ENCODE measurements at places on chromosomes 4 and X.

DNA sequence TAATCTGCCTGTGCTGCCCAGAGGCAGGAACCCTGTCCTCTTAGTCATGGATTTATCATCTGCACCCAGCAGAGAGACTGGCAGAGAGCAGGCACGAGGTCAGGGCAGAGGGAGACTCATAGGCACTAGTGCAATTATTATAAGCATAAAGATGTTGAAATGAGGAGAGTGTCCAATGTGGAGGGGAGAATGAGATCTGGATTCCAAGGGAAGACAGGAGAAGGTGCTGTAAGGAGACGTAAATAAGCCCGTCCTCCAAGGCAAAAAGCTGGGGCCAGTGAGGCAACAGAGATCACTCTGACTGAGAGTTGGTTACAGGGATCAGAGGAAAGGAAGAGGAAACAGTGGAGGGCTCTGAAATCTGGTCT lies 406.2 kb downstream of the MAPK10 start:
- DNase-seq: no peak

- DNase-seq: no peak
Measured at GRCh38 chr4:87055311-87055710, 120.5 kb downstream of the AFF1 start.

DNA sequence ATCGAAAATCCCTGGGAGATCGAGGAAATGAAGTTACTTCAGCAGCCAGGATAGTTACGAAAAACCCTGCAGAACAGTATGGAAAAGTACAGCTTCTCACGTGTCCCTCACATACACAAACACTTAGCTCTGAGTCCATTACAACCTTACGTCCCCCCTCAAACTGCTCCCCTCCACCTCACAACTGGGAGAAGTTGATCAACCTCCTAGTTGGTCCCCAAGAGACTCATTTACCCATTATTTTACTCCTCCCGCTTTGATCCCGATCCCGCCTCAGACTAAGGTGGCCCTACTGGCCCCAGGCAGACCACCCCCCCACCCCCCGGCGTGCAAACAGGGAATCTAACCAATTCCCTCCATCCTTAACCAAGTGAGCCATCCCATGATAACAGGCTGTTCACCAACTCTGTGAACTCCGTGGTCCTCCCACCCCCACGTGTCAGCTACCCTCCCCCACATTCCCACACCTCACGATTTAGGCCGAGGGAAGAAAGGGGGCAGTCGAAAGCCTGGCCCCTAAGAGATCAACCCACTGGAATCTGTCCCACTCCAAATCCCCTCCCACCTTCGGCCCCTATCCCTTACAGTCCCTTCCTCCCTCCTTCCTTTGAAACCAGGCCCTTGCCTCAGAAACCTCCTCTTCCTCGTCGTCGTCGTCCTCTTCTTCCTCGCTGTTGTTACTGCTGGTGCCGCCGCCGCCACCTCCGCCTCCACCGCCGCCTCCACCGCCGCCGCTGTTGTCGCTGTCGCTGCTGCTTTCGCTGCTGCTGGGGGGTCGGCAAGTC lies 755 bp downstream of the ANKRD17 start:
- no peak for DNase-seq

DNA sequence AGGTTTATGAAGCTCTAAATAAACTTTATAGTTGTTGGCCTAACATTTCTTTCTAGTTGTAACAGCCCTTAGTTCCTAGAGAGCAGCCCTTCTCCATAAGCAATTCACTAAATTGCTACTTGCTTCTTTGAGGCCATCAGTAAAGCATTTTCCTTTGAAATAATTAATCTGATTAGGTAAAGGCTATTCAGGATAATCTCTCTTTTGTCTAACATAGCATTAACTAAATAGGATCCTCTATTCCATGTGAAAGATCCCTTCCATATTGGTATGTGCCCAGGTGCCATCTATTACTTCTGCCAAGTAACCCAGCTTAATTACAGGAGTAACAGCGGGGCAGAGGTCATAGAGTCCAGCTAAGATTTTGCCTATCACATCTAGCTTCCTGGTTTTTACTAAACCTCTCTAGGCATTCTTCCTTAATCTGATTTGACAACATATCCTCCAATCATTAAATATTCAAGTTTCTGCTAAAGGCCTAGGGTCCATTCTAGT lies 1408.0 kb downstream of the PCDH18 start:
- DNase-seq: no peak

GRCh38 chrX:132169554-132169953 lies 41.7 kb upstream of the FRMD7 start:
- no peak for DNase-seq

DNA sequence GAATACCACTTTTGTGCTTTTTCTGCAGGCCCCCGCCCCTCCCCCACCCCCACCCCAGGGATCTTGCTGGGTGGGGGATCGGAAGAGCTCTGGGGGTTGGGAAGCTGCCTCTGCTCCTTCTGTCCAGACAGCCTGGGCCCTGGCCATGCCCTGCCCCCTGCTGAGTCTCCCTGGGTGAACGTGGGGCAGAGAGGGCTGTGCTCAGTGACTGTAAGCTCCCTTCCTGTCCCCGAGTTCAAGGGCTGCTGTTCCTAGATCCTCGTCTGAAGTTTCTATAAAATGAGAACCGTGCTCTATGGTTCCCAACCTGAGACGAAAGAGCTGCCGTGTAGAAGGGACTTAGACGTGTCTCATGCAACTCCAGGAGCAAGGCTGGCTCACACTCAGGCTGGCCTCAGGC lies 105.0 kb downstream of the SORCS2 start:
- DNase-seq: no peak

DNA sequence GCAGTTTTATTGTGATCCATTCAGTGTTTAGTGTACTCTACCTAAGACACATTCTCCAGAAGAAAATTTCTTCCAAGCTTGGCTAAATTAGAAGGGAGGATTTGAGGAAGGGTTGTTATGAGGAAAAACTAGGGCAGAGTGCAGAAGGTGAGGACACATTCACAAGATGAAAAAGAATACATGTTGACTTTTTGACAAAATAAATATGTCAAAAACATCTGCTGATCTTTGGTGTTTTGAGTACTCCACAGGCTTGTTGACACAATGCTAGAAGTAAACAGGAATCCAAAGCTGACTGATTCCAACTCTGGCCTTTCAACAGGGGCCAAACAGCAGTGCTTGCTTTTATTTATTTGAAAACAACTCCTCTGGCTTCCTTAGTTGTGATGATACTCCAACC lies 125.8 kb upstream of the SLC7A11 start:
- no peak for DNase-seq

- DNase-seq: no peak
Measured at GRCh38 chr4:33184657-33185290, 2464.6 kb downstream of the PCDH7 start.

DNA sequence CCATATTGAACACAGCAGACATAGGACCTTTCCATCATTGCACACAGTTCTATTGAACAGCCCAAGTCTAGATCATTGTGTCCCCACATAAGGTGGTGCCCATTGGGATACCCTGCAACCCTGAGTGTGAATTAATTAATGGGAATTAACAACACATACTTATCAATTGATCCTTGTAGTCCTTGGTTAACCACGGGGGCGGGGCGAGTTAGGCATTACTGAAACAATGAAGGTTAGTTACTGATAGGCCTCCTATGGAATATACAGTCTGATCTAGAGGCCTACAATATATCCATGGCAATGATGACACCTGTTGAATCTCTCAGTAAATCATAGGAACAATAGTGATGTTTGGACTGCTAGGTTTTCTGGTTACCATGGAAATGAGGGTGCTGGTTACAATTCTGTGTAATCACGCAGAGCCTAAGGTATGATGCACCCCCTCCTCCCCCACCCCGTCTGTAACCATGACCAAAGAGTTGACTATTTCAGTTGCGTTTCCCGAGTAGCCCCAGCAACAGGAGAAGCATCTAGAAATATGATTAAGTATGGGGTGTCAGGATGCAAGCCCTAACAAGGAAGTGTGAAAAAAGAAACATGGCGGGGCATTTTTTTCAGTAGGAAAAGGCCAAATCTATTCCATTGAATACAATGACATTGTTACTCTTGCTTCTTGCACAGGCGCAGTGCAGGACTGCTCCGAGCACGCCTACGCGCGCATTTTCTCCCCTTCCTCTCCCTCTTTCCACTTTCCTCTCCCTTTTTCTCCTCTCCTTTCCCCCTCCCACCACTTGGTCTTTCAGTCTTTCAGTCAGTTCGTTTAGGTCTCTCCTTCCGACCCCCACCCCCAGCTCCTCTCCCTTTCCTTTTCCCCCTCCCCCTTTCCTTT lies 677 bp upstream of the NONO start:
- DNase-seq: peak; percentile 56

- no peak for DNase-seq
Measured at GRCh38 chr4:81421346-81422218, 50.1 kb downstream of the RASGEF1B start.

DNA sequence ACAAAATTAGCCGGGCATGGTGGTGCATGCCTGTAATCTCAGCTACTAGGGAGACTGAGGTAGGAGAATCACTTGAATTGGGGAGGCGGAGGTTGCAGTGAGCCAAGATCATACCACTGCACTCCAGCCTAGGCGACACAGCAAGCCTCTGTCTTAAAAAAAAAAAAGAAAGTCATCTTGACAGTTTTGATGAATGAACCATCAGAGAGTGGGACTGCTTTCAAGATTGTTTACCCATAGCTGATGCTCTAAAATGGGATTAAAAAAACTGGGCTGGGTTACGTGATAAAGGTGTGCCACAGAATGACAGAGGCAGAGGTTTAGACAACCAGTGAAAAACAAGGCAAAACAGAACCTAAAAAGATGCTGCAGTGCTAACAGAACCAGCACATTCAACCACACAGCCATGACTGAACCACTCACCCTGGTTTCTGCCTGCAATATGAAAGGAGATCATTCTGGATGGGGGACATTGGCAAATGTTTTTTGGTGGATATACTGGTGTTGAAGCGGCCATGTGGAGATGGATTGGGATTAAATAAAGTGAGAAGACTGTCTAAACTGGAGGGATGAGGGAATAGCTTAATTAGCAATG lies 22.2 kb downstream of the GPAT3 start:
- DNase-seq: no peak

DNA sequence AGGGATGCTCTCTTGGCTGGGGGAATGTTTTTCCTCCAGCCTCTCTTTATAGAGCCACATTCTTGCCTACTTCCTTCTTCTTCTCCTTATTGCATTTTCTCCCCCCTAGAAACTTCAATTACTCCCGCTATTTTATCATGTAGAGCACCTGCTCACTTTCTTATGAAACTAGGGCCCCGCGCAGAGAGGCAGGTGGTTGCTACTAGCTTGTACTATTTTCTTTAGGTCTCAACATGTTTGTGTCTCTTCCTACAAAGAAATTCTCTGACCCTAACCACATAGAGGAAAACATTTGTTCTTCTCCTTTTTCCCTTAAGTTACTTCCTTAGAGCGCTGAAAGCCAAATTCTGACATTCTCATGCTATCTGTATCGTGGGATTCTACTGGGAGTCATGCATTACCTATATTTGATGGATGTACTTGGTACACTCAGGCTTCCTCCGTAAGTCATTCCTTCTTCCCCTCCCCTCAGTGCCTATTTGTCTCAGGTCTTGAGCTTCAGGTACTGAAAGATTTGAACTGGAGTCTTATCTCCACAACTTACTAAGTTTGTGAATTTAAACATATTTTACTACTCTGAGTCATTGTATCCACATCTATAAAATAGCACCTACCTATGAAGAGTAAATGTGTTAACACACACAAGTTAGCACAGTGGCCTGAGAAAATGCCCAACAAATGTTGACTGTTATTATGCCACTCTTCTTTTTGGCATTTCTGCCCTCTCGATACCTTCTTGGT lies 159.1 kb upstream of the LEF1 start:
- no peak for DNase-seq

DNA sequence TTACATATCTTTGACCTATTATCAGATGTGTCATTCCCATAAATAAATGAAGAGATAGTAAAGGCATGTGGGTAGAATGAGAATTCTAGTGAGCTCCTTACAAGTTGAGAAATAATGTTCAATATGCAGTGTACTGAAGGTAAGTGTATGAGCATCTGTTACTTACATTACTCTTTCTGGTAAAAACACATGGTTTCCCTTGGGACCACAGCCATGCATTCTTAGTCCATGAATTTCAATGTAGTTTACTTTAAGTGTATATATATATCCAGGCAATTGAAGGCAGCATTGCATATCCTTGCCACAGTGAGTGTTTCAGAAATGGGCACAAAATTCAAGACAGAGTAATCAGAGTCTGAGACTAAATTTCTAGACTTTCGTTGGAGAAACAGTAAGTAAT lies 277.2 kb downstream of the CXXC4 start:
- DNase-seq: no peak

GRCh38 chr4:173682609-173683008 lies 152.6 kb upstream of the HAND2 start:
- DNase-seq: no peak

DNA sequence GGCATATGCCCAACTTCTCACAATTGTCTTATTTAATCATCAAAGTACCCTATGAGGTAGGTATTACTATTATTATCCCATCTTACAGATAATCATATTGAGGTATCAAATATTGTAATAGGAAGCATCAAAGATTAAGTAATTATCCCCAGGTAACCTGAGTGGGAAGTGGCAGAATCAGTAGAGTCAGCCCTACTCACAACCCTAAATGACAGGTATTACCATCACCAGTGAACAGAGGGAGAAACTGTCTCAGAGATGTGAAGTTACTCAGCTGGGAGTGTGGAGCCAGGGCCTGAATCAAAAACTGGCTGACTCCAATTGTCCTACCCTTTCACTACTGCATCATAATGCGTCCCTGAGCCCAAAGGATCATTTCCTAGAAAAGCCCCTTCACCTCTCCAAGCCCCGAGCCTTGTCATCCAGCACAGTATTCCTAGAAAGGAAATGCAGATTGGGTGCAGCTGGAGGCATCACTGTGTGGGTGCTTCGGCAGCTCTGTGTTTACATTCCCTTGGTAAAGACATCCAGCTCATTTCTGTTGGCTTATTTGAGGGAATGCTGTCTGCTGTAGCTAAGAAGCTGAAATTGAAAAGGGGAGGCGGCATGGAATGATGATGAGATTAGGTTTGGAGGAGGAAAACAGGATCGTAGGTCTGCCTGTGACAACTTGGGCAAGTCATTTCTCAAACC lies 72.8 kb downstream of the DHX15 start:
- DNase-seq: no peak

- DNase-seq: no peak
Measured at GRCh38 chrX:11611965-11612364, 53.8 kb downstream of the ARHGAP6 start.

DNA sequence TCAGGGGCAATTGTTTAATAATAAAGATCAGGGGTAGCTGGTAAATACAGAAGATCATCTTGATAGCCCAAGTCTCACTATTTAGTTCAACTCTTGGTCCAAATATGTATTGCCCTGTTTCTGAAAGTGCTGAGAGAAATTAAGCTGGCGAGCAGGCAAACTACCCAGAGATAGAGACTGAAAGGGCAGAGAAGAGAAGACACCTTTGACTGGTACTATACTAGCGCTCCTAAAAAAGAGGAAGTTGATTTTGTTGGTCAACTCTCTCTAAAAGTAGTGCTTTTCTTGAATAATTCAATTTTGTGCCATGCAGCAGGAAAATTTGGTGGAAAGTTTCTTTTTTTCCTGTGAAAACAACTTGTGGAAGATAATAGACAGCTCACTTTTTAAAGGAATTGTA lies 64.0 kb downstream of the IGSF1 start:
- no peak for DNase-seq

DNA sequence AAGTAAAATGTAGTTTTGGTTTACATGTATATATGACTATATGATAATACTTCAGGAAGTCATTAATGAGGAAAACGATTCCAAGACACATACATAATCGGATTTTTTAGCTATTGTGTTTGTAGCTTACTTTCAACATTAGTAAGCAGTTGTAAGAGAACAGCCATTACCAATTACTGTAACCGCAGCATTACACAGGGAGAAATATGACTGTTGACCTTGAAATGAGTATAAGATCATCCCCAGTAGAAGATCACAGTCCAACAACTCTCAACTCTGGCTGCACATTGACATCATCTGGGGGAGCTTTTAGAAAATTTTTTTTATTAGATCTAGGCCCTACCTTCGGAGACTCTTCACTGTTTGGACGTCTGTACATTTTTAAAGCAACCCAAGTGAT lies 762.0 kb upstream of the MAGEB2 start:
- DNase-seq: no peak

All from activated naive CD4-positive, alpha-beta T cell treated with anti-CD3 and anti-CD28 coated beads, Interleukin-2, amount 50 U/mL, for 16 hours (primary cell).